ENCODE measurements at places on chromosomes 7 and 10. TPM values are rescaled to one million over a fixed set of nuclear protein-coding genes. Genes with fewer than 3 reads are reported as not detected.

The CFTR gene
- 0.06 TPM for total RNA-seq

DNA sequence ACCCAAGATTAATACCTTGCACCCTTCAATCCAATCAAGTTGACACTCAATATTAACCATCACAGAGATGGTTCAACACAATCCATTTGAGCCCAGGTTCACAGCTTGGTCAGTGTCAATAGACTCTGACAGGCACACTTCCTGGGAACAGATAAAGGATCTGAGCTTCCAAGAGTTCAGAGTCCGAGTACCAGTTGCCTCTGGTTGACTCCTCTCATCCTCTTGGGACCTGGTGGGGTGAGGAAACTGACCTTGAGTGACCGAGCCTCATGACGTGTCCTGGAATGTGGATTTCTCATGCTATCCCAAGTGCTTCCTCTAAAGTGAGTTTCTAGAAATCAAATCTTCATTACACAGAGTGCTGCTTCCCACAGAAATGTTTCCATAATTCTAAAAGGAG lies 162.0 kb downstream of the CYP26A1 start:
- peak; percentile 12 for DNase-seq

DNA sequence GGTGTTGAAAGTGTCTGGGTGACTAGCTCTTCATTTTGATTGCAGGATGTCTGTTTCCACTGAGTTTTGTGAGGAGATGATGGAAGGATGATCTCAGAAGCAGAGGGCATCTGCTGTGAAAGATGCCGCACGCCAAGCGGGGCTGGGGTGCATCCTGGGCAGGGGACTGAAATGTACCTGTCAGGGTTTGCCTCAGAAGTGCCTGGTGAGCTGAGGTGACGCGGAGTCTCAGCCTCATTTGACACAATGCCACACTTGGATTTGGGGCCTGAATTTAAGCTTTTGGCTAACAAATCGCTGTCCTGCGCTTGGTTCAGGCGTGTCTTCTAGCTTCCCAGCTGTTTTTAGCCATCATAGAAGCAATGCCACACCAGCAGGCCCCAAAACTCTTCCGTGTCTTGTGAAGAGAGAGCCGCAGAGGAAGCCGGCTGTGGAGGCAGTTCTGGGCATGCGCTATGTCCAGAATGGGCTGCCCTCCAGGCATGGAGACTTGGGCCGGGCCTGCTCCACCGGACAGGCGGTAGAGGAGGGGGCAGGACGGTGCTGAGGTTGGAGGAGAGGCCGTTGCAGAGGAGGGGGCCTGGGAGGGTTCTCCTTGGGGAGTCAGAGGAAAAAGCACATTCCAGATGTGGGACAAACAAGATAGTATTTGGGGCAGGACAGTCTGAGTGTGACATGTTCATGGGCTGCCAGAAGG lies 31.2 kb downstream of the WDR86 start:
- DNase-seq = no peak

- DNase-seq = no peak
These were observed 8.0 kb upstream of the CCDC71L start for GRCh38 chr7:106668861-106669524.

All from Daoy (cell line).